ENCODE measurements at places on chromosomes 7 and 10.

GRCh38 chr7:1861799-1862458 is 191.9 kb downstream of the ELFN1 start:
- no peak for DNase-seq

- DNase-seq: no peak
Measured at GRCh38 chr7:100679927-100680575, 6.5 kb downstream of the GNB2 start.

DNA sequence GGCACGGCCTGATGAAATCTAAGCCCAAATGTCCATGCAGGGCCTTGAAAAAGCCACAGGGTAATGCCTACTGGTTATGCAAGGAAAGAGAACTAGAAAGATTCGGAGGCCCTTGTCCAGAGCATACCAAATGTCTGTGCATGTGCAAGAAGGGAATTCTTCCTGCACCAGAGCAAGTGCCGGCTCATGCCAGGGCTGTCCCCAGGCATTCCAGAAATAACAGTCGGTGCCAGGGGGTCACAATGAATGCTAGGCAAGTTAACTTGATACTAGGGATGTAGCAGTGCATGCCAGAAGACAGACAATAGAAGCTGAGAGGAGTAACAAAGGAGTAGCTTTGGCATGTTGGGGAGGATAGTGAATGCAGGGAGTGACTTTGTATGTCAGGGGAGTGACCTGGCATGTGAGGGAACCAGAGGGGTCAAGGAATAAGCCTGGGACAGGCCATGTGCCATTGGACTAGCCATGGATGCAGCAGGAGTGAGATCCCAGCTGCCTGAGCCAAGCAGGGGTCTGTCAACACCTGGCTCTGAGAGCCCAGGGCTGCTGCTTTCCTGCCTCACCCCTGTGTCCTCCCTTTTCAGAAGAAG is 119.5 kb upstream of the UNC5B start:
- no peak for DNase-seq

- DNase-seq: no peak
Measured at GRCh38 chr7:46003896-46004875, 83.1 kb upstream of the IGFBP3 start.

DNA sequence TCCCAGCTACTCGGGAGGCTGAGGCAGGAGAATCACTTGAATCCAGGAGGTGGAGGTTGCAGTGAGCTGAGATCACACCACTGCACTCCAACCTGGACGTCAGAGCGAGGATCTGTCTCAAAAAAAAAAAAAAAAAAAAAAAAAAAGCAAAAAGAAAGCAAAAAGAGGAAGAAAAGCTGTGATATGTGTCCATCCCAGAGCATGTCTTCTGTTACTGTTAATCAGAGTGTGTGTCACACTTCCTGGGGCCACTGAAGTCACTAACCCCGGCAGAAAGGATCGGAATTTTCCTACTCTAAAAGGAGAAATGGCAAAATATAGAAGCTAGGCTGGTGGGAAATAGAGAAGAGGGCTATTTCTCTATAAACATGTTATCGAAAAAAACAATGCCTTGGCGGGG is 11.9 kb downstream of the PIK3AP1 start:
- DNase-seq: no peak

- DNase-seq: no peak
Measured at GRCh38 chr10:3111621-3112163, 44.3 kb downstream of the PFKP start.

DNA sequence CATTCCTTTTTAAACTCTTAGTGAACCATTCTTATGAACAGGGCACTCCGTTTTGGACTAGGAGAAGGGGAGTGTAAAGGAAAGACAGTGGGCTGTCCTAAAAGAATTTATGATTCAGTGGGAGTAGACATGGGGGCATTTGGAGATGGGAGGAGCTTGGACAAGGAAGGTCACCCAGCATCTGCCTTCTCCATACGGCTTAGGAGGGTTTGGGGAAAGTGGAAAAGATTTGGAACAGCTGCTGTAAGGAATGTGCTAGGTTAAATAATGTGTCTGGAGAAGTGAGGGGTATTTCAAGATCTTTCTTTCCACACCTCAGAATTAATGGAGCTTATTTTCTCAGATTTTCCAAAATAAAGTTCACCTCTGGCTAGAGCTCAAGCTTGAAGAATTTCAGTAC is 24.0 kb downstream of the SLC35G1 start:
- DNase-seq: peak; percentile 9

GRCh38 chr7:107041097-107041496 is 3.4 kb upstream of the PRKAR2B start:
- DNase-seq: no peak

DNA sequence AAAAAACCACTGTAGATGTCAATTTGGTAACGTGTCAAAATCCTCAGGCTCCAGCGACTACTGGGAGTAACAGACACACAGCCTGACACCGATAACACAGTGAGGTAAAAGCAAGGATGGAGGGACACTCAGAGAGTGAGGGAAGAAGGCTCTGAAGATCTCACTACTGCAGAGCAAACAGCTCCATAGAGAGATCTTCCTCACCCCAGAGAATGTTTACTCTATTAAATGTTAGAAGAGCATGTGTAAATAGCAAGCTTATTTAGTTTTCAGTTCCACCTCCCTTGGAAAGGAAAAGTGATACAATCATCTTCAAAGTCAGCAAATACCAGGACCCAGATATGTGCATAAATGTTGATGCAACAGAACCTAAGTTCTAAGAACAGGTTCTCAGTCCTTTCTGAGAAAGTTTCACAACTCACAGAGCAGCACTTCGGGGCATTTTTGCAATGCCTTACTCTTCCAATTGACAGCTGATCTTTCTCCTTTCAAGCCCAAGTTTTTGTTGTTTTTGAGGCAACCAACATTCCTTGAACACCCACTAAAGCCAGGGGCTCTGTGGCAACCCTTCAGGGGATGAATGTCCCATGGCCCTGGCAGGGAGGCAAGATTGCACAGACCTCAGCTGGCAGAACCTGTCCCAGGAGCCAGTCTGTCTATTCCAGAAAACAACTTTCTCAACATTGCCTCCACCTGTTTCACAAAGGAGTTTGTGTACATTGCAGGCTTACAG is 177.4 kb downstream of the SFMBT2 start:
- DNase-seq: no peak

DNA sequence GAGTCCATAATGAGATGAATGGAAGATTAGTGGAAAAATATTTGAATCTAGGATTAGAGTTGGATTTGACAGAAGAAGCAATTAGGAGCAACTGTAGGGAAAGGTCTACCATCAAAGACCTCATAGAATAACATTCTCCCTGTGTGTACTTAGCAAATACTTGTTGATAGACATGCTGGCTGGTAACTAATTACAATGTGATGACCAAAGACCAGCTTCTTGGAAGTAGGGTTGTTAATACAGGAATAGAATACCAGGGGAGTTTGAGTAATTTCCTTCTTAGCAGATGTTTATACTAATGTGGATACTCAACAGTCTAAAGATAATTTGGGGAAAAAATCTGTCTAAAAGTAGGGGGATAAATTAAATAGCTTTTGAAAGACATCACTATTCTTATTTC is 357.5 kb upstream of the BMPER start:
- DNase-seq: no peak

DNA sequence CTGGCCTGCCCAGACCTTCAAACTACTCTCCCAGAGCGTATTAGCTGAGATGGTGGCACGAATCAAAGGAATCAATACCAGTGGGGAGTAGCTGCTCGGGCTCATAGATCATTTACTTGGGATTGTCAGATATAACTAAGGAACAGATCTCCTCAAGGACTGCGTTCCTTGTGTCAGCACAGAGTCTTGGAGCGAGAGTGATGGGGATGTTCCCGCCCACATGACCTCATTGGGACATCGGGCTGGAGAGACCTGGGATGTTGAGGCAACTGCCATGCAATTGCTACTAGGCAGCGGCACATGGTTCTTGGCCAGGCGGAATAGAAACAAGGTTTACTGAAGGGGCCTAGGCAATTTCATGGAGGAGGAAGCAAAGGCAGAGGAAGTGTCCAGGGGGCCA is 132.6 kb downstream of the FRMD4A start:
- no peak for DNase-seq

DNA sequence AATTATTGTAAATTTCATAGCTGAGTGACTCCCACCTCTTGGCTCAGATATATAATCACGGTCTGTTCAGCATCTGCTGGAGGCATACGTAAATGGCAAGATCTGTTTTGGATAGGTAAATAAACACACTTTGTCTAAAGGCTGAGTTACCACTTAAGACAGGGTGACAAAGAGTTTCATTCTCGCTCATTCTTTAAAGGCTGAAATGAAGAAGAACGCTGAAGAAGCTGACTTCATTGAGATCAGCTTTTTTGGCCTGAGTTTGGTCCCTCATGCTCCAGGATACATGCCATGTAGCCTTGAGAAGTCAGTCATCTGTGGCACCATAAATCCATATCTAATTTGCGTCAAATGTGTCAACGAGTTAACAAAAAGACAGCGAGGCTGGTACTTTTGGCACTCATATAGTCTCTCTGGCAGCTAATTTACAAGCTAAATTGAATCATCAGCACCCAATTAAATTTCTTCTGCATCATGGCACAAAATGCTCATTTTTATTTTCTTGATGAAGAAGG is 309.9 kb downstream of the GPAM start:
- DNase-seq: no peak

DNA sequence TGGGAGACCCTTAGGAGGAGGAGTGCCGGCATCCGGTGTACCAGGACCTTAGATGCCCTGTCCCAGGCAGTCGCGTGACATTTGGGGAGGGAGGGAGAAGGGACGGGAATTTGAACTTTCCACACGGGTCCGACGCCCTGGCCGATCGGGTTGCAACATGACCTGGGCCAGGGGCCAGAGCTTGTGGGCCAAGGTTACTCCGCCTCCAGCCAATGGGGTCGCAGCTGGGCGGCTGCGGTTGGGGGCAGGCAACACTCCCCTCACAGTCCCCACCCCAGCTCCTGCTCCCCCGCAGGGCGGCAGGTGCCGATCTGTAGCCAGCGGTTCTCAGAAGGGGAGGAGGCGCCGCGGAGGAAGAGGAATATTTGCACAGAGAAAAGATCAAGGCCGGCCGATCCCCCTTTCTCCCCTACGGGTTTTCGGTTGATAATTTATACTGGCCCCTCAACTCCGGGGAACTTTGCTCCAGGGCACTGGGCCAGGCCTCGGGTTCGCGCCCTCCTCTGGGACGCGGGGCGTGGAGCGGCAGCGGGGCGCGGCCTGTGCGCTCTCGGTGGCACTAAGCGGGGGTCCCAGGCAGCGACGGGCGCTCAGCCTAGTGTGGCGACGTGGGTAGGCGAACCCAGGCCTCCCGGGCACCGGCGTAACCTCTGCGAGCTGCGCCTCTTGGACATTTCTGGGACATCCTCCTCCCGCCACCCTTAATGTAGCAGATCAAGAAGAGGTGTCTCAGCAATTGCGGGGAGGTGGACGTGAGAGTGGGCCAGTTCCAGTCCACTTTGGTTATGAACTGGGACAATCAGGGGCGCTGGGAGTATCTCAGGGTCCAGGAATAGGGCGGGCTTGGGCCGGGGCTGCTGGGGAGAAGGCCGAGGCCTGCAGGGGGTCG is 1.2 kb downstream of the MLXIPL start:
- DNase-seq: no peak

- peak; percentile 53 for DNase-seq
Measured at GRCh38 chr10:78342827-78343653, 309.4 kb downstream of the RPS24 start.

GRCh38 chr7:64174941-64175340 is 32.1 kb upstream of the ZNF735 start:
- no peak for DNase-seq

- no peak for DNase-seq
Measured at GRCh38 chr7:103811997-103812396, 177.5 kb downstream of the RELN start.

- DNase-seq: no peak
Measured at GRCh38 chr7:20439416-20440185, 108.9 kb downstream of the ITGB8 start.

DNA sequence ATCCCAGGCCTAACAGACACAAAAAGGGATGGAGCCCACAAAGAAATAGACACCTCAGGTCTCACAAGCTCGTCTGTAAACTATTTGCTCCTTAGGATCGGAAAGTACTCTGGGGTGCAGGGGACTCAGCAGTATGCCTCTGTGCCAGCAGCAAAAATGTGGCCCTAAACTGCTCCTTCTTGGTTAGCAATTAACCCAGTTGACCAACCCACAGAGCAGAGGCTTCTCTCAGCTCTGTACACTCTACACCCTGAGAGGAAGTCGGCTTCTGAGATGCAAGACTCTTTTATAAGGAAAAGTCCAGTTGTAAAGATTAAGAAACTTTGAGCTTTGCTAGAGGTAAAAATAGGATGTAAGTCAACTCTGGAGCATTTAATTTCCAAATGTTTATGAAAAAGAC is 156.3 kb upstream of the PRSS58 start:
- DNase-seq: no peak

- DNase-seq: no peak
Measured at GRCh38 chr7:110685899-110686298, 405.0 kb upstream of the LRRN3 start.

DNA sequence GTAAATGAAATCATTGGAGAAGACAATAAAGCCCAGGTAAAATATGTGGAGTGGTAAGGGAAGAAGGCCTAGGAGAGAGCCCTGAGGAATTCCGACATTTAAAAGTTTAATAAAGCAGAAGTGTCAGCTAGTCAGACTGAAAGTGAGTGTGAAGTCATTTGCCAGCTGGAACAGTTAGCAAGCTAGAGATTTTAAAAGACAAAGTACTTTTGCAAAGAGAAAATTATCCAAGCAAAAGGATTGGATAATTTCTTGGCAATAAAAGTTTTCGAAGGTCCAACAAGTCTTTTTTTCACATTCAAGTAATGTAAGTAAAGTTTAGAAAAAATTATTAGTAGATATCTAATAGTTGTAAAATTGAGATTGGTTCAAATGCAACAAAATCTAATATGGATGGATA is 27.1 kb upstream of the SEMA3C start:
- DNase-seq: no peak
